ENCODE measurements at places on chromosomes 1 and 21. TPM values are rescaled to one million over a fixed set of nuclear protein-coding genes. Genes with fewer than 3 reads are reported as not detected.

CYP4A22 gene
- polyA plus RNA-seq: 0.08 TPM

MUTYH gene
- polyA plus RNA-seq: 25.3 TPM

MPZ gene
- 2.3 TPM for polyA plus RNA-seq

RNF186 gene
- 0.11 TPM for polyA plus RNA-seq

EFNA1 gene
- polyA plus RNA-seq: 18.6 TPM

PLA2G2D gene
- not detected for polyA plus RNA-seq

HJV gene
- not detected for polyA plus RNA-seq

PTPRC gene
- polyA plus RNA-seq: 16.4 TPM

HES3 gene
- not detected for polyA plus RNA-seq

PRAMEF20 gene
- not detected for polyA plus RNA-seq

CELSR2 gene
- polyA plus RNA-seq: 0.90 TPM

DNA sequence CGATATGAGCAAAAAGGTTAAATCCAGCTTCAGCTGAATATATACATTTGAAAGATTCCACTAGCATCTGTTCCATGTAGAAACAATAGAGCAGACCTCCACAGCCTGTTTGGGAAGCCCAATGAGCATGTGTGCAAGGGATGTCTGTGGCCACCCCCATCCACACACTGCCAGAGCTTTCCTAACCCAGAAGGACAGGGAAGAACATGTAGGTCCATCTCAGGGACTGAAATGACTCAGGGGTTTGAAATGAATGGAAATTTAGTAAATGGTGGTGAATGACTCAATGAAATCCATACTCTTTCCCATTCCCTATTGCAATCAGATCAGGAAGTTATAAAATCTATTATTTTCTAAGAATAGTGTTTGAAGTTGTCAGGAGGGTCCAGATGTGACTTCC is 397.2 kb downstream of the DUSP10 start:
- no peak for DNase-seq

DNA sequence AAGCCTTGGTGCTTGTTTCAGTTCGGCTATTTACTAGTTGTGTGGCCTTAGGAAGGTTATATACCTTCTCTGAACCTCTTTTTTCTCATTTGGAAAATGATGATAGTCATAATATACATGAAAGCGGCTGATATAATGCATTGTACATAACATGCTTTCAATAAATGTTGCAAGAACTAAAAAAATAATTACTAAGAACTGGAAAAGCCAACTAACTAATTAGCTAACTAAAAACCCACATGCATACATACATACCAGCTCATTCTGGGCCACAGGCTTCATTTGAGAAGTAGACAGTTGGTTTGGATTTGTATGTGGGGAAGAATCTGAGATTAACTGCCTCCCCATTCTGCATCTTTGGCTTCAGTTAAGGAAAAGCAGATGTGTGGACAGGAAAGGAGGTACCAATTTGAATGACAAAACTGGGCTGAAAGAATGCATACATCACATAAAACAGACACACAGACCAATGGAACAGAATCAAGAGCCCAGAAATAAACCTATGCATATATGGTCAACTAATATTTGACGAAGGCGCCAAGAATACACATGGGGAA is 217.9 kb downstream of the TM2D1 start:
- DNase-seq: no peak

- DNase-seq: no peak
Observed at GRCh38 chr1:186617926-186618325, 62.3 kb downstream of the PTGS2 start.

GRCh38 chr1:53593758-53594380 is 134.7 kb downstream of the DMRTB1 start:
- DNase-seq: no peak

GRCh38 chr1:164380893-164381292 is 178.1 kb upstream of the PBX1 start:
- no peak for DNase-seq

DNA sequence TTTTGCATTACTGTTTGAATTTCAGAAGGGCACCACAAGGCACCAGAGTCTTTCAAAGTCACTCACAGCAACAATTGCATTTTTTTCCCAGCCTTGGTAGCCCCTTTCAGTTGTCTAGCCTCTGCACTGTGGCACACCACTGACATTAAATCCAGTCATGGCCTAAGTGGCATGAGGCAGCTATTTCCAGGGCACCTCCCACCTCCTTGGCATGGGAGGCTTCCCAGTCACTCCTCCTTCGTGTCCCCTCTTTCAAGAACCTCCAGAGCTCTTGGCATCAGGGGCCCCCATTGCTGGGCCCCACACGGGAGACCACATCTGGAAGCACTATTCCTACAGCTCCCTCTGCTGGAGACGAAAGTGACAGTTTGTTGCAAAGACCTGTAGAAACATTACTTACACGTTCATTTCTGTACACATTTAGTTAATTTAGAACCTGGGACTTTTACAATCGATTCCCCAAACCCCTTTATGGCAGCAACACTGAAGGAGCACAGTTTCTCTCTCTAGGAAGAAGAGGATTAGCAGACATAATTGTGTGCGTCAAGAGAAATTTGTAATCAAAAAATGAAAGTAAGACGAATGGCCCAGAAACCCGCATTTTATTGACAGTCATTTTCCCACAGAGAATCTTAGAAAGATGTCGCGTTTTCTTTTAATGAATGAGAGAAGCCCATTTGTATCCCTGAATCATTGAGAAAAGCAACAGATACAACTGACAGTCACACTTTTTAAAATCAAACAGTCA is 5.7 kb upstream of the CHD5 start:
- no peak for DNase-seq

GRCh38 chr1:165897326-165898303 is 70.2 kb downstream of the UCK2 start:
- DNase-seq: no peak

GRCh38 chr1:34761776-34762307 is 2.3 kb downstream of the GJB4 start:
- no peak for DNase-seq

DNA sequence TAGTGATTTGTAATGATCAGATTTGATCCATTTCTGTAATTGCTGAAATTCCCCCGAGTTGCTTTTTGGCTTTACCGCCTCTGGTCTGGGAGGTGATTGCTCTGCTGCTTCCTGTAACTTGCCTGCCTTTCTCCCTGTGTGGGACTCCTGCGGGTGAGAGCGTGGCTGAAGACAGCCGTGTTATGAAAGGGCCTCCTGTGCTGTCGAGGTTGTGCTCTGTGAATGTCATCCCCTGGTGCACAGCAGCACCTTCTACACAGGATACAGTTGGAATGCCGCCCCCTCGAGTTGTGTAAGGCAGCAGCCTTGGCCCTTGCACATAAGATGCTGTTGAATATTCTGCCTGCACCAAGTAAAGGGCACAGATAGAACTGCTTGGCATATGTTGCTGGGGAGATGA is 5.9 kb downstream of the SOD1 start:
- no peak for DNase-seq

DNA sequence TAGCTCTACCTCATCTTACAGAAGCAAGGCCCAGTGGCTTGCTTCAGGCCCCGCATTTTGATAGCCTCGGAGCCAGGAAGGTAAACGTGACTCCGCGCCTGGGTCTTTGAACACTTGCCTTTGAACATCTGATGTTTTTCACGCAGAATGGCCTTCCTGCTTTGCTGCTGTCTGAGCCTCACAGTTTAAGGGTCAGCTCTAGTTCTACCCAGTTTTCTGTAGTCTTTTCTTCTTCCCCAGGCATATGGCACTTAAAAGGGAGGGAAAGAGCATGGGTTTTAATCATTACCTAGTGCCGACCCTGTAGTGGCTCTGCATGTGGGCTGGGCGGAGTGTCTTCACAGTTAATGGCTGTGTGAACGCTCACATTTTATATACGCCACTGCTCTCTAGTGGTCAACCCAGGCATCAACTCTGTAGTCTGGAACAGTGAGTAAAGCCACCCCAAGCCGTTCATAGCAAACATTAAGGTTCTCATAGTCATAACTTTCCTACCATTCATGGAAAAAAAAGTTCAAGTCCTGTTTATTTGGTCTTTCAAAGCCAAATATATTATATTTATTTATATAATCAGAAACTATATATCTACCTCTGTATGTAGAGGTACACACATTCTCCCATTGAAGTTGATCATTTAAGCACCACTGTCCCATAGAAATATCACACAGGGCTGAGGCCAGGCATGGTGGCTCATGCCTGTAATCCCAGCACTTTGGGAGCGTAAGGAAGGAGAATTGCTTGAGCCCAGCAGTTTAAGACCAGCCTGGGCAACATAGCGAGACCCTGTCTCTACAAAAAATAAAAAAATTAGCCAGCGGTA is 78.1 kb downstream of the IER5 start:
- DNase-seq: peak; percentile 74

DNA sequence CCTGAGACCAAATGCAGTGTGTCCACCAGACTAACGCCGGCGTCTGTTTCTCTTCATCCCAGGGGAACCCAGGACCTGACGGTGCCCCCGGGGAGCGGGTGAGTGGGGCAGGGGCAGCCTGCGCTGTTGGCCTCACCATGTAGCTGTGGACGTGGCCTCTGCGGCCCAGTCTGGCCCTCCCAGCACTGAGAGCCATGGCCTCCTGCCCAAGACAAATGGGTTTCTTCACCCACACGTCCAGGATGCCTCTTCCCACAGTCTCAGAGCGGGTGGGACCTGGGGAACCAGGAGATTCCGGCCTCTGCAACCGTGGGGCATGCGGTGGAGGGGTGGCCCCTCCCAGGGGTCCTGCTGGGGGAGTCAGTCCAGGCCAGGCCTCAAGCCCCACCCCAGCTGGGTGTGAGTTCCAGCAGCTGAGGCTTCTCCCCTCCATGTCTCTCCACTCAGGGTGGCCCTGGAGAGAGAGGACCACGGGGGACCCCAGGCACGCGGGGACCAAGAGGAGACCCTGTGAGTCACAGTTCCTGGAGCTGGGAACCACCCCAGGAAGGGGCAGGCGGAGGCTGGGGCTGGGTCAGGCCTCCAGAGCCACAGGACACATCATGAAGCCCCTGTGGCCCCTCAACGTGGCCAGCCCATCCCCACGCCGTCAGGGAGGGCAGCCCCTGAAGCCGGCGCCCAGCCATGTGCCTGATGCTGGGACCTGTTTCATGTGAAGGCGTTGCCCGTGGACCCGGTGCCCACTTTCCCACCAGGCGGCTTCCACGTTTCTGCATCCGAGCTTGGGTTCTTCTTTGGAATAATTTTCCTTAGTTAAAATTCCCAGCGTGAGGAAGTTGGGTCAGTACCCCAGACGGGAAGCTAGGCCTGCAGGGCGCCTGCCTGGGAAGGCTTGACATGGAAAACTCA is 11.0 kb downstream of the COL6A1 start:
- peak; percentile 44 for DNase-seq

DNA sequence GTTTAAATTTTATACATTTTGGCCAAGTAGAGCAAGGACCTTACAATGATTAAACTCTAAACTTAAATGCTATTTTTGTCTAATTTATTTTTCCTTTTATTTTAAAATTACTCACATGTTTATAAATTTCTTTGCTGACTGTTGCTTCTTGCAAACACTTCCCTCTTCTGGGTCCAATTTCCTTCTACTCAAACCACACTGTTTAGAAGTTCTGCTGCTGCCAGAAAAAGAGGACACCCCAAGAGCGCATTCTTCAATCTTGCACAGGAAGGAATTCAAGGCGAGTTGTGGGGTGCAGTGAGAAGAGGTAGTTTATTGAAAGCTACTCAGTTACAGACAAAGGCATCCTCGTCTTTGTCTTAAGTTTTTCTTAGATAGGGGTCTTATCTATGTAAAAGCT is 88.5 kb upstream of the NEK7 start:
- no peak for DNase-seq

DNA sequence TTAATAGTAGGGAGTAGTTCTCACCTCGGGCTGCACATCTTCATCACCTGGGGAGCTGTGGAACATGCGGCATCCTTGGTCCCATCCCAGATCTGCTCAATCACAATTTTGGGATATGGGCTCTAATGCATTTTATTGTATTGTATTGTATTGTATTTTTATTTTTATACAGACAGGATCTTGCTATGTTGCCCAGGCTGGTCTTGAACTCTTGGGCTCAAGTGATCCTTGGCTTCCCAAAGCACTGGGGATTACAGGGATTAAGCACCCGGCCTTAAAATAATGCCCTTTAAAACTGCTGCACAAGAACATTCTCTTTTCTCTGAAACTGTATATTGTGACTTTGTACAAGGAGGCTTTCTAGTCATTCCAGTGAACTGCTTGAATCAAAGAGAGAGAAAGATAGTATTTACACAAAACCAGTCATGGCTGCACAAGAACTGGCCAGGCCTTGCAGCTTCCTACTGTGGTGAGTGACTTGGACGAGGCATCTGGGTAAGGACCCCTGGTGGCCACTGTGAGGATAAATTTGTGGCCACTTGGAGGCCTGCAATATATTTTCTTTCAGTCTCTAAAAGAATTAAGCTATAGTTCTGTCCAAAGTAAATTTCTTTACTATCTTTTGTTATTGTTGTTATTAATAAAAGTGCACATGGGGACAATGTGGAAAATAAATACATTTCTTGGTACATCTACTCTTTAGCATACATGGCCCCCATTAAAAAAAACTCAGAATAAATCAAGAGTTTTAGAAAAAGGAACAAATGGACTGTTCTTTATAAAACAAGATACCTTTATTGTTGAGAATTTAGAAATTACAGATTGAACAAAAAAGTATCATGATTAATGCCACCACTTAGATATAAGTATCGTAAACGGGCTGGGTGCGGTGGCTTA is 48.0 kb downstream of the TBCE start:
- peak; percentile 37 for DNase-seq

DNA sequence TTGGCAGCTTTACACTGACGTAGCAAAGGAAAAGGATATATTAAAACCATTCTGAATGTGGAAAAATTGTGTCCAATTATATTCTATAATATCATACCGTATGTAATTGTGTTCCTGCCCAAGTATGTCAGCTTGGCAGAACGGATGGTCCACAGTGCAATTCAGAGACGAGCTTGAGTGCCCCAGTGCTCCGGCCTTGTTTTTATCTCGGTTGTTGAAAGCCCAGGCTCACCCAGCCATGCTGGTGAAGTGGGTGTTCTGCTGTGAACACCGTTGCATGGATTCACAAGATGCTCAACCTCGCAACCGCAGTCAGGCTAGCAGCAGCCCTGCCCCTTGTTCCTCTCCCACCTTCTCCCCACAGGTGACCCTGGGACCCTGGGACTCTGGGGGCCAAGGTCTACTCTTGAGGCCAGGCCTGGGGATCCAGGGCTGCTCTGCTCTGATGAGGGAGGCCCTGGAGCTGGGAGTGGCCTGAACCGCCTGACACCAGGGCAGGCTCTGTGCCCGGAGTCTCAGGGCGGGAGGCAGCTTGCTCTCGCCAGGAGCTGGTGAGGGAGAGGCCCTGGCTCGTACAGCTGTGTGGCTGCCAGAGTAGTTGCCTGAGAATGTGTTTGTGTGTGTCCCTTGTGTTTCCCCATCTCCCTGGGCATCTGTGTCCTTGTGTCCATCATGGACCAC is 11.2 kb downstream of the PTPRF start:
- DNase-seq: peak; percentile 67
